ENCODE measurements at places on chromosomes 13 and 19.

DNA sequence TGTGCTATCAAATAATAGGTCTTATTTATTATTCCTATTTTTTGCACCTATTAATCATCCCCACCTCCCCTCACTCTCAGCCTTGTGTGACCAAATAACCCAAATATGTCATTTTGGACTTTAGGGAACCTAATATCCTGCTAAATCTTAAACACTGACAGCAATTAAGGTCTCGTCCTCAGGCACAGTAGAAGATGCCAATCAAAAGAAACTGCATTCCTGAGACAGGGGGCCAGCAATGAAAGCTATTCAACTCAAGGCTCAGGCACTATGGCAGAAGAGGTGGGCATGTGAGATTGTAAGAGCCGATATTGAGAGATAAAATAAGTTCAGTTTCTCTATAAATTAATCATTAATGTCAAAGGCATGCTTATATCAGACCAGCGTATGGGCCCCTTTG, 1437.7 kb upstream of the PCDH9 start:
- DNase-seq = no peak

- no peak for DNase-seq
These were observed 441.0 kb downstream of the COG6 start for GRCh38 chr13:40096357-40096901.

GRCh38 chr13:46321494-46322225, 65.4 kb downstream of the RUBCNL start:
- DNase-seq = no peak

DNA sequence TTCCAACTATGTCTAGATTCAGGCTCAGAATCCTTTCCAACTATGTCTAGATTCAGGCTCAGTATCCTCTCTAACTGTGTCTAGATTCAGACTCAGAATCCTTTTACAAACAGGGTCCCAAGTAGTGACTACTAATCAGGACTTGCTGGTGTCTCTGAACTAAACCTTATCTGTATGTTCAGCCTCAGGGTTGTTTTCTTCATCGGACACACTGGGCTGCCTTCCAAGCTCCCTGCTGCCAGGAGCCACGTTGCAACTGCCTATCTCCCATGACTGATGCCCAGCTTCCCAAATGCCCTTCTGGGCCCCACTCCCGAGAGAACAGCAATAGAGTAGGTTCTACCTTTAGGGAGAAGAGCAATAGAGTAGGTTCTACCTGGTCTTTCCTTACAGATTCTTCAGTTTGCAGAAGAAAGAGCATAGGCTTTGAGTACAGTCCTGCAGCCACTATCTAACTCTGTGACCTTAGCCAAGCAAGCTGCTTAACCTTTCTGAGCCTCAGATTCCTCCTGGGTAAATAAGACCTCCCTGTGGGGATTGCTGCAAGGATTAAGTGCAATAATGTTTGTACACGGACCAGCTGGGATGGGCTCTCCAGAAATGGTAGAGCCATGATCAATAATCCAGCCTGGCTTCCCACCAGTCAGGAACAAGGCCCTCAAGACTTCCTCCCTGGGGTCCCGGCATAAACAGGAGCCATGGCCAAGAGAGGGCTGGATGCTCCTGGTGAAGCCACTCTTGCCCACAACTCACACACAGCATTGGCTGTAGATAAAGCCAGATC, 61.5 kb downstream of the ZIC5 start:
- no peak for DNase-seq

DNA sequence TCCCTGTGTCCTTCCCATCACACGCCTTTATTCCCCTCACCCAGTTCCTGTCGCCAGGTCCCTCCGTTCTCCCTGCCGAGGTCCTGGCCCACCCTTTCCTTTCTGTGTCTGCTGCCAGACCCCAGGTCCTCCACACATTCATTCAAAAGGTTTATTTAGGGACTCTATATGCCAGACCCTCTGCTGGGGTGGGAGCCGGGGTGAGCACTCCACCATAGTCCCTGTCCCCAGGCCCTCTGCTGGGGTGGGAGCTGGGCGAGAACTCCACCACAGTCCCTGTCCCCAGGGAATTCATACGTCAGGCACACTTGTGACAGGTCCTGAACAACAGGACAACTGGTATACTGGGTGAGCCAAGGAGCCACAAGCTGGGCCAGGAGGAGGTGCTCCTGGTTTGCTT, 34.4 kb upstream of the TUBGCP3 start:
- DNase-seq = no peak

- peak; percentile 78 for DNase-seq
These were observed at the start of gene MARK4 for GRCh38 chr19:45250832-45251451. TSS of gene MARK4 (plus strand) at chr19:45251271. CDS start at chr19:45251589, 318 bp downstream.

GRCh38 chr13:95547531-95548167, 4.9 kb upstream of the CLDN10 start:
- DNase-seq = no peak
